Left cardiac atrium (tissue), 4 donors: ENCODE measurements at places on chromosomes 4 and X. TPM values are rescaled to one million over a fixed set of nuclear protein-coding genes. Genes with fewer than 3 reads are reported as not detected.

- no peak for DNase-seq
Measured at GRCh38 chr4:133943081-133943480, 258.5 kb downstream of the PABPC4L start.

SLC7A11 gene
- 3.3 TPM for total RNA-seq

PPBP gene
- total RNA-seq: 0.86 TPM

DNA sequence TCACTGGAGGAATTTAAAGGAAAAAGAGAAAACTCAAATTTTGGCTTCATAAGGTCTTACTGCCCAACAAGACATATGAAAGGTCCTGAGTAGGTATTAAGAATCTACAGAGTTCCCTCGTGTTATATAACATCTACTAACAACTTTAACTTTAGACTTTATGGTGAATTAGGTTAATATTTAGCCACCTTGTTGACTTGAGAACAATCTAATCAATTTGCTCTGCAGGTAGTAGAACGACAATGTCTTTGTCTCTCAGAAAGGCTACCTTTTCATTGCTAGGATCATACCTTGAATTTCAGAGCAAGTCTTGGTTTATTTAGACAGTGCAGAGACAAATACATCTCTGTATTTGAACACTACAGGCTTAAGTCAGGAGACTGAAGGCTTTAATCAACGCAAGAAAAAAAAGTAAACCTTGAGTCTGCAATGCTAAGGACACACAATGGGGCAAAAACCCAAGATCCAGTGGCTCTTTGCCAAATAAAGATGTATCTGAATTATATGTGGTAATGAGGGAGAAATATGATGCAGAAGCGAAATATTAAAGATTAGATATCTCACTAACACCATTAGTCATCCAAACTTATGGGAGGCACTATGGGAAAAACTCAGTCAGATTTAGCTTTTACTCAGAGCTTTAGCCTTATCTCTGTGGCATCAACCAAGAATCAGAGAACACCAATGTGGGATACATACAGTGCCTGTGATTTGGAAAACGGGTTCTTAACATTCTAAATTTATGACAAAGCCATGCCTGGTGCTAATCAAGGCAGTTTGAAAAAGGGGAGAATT, 93.6 kb upstream of the FTHL17 start:
- DNase-seq: no peak

DNA sequence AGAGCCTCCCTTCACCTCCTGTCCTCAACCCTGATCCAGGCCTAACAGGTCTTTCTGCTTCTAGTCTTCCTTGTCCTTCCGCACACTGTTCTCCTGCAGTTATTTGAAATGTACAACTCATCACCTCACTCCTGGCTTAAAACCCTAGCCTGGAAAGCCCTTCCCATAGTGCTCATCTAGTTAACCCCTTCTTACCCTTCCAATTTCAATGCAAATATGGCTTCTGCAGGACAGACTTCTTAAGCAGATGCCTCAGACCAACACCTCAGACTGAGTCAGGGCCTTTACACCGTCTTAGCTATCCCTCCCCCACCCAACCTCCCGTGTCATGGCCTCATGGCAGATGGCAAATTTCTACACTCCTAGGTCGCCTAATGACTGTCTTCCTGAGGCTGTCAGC, 130.4 kb downstream of the BCOR start:
- no peak for DNase-seq

SYN1 gene
- 4.4 TPM for total RNA-seq

SPANXN1 gene
- not detected for total RNA-seq

DNA sequence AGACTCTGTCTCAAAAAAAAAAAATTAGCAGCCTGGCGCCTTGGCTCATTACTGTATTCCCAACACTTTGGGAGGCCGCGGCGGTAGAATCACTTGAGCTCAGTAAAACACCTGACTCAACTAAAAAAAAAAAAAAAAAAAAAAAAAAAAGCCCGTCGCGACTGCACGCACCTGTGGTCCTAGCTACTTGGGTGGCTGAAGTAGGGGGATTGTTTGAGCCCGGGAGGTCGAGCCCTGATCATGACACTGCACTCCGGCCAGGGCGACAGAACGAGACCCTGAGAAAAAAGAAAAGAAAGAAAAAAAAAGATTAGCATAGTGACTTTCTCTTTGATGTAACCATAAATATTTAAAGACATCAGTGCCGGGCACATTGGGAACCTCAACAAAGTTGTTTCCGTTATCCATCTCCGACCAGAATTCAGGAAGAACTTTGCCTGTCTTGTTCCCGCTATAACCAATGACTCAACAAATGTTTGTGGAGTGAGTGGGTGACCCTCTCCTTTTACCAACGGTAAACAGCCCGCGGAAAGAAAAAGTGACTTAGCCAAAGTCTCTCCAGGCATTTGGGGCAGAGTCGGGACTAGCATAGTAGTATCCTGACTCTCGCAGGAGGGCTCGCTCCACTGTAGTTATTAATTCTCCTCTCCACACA, 553 bp upstream of the MED28 start:
- DNase-seq: peak; percentile 33

GRCh38 chrX:13570261-13570605, 832 bp downstream of the EGFL6 start:
- no peak for DNase-seq

DNA sequence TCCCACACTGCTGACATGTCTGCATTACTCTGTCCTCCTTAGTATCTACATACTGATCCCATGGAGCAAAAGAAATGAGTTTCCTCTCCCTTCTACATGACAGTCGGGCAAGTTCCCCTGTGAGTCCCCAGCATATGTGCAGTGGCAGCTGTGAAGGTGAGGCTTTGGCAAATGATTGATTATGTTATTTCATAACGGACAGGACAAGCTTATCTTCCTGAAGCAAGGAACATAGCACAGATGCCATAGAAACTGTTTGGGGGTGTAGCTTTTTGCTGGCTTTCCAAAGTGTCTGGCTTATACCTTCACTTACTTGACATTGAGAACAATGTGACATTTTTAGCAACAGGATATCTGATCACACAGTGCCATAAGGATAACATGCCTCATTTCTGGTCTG, 136.8 kb upstream of the PDLIM3 start:
- no peak for DNase-seq

- no peak for DNase-seq
Measured at GRCh38 chrX:129665916-129666644, 11.3 kb upstream of the APLN start.

- no peak for DNase-seq
Measured at GRCh38 chr4:99634742-99635360, 22.8 kb downstream of the C4orf54 start.

- no peak for DNase-seq
Measured at GRCh38 chr4:99630857-99631360, 26.7 kb downstream of the C4orf54 start.

GPR50 gene
- not detected for total RNA-seq

DNA sequence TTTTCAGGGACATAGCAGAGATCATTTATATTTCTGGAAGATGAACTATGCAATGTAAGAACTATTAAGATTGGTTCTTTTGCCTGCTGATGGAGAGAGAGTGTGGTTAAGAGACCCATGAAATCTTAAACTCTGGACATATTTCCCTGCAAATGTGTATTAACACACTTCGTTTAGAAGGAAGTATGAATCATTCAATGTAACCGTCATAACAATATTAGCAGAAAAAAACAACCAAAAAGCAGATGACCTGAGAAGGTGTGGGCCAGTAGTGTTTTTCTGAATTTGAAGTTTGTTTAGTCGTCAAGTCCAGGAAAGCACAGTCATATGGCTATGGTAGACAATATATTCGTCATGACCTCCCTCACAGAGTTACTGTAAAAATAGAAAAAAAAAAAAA, 2.5 kb upstream of the TMPRSS11D start:
- DNase-seq: no peak

EMCN gene
- total RNA-seq: 67.9 TPM

GRCh38 chrX:10007621-10008020, 40.5 kb downstream of the CLDN34 start:
- DNase-seq: no peak

FAAH2 gene
- total RNA-seq: 0.41 TPM

ADGRL3 gene
- total RNA-seq: 4.9 TPM
